RCC 7860 (cell line): ENCODE measurements at places on chromosomes 5 and 9.

DNA sequence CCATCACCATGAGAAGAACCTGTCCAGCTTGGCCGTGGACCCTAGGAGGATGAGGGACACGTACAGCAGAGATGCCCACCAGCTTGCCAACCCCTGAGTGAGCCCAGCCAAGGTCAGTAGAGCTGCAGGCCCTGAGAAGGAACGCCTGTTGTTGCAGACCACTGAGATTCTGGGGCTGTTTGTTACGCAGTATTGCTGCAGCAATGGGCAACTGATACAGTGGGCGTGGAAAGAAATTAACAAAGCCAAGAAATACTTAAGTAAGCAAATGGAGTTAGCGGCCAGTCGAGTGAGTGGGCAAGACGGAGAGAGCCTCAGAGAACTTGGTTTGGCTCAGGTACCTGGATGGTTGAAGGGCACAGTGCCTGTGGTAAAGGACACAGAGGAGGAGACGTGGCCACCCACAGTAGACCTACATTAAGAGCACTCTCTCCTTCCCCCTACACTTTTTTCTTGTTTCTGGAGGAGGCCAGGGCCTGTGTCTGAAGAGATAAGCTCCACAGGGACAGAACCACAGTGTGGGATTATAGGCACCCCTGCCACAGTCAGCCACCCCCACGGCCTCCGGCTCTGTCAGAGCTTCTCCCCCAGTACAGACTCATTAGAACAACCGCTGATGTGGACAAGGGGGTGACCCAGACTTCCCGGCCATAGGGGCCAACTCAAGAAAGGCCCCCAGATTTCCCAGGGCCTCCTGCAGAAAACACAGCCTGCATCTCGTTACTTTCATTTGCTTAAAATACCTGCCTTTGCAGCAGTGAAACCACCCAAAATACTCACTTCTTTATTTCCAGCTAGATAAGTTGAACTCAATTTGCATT is 40.1 kb upstream of the GRHPR start:
- no peak for DNase-seq

GRCh38 chr9:16417161-16417560 is 453.3 kb downstream of the BNC2 start:
- no peak for DNase-seq

DNA sequence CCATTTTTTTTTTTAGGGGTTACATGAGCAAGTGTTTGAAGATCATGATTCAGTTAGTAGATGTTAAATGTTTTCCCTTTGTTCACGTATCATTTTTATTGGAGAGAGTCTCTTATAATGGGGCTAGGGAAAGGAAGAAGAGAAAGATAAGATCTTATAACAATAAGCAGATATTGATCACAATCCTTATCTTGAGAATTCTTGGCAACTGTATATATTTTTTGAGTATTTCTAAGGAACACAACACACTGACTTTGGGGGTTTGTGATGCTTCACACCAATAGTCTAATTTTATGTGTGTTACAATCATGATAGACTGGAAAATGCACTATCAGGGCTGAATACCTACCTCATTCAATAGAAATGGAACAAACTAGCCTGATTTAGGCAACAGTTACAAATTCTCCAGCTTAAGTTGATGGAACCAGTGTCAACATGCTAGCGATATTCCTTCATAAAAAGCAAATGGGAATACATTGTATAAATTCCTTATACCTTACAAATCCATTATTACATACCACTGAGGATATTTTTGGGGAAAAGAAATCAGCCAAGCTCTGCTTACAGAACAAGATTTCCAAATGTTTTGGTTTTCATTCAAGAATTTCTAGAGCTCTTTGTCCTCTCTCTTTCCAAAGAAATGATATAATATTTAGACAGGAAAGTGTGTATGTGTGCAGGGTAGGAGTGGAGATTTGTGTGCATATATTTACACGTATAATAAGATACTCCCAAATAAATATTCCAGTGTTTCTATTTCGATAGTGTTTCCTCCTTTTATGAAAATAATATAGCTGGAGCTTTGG is 41.5 kb downstream of the SVEP1 start:
- DNase-seq = no peak

- no peak for DNase-seq
Measured at GRCh38 chr9:99419070-99419469, 197.0 kb downstream of the SEC61B start.

GRCh38 chr5:100600298-100600994 is 65.3 kb downstream of the FAM174A start:
- DNase-seq = no peak

- DNase-seq = no peak
Measured at GRCh38 chr9:114046875-114047274, 31.2 kb downstream of the AMBP start.

DNA sequence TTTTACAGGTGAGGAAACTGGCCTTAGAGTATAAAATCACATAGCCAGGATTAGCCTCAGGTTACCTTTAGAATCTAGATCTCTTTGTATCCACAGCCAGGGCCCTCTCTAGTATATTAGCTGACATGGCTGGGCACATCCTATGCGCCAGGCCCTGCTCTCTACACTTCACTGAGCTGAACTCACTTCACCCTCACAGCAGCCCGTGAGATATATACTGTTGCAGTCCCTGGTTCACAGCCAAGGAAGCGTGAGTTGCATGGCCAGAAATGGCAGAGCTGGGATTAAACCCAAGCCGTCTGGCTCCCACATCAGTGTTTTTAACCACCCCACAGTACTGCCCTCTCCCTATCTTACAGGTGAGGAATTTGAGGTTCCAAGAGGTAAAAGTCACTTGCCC is 58.4 kb downstream of the DAB2IP start:
- DNase-seq = no peak

DNA sequence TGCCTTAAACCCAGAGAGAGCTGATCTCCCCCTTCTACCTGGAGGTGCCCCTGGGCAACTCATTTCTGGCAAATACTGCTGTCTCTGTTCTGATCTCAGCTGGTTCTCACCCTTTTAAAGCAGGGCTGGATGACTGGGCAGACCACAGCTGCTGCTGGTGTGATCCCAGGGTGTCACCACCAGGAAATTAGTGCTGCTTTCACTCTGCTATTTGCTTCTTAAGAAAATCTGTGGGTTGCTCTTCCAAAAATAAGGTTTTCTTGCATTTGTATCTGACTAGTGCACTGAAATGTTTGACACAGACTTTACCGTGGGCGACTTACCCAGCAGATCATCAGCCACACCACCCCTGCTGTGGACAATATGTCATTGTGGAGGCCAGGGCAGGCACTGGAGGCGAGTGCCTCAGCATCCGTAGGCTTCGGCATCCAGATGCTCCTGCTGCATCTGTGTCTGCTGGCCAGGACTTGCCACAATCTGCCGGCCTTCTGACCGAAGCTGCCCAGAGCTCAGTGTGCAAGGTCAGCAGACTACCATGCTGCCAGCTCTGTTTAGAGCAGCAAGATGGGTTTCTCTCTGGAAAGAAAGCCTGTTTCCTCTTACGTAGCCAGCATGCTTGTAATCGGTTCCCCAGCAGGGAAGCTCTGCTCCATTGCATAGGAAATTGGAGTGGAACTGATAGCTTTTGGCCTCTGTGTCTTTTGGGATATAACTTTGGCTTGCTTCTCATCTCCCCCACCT is 13.6 kb downstream of the ARHGAP26 start:
- DNase-seq = no peak

DNA sequence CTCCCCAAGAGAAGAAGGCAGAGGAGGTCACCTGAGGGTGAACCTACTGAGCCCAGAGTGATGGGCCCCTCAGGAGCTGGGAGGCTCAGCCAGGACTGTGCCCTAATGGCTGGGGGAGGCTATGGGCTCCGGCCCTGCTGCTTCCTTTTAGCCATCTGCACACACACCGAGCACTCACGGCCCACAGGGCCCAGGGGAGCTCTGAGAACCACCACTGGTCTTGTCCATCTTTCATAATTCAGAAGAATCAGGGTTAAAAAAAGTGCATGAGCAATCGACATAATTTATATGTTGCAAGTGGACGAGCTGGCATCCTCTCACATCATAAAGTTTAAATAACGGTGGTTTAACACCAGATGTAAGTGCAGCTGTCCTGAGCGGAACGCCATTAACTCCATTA is 162.1 kb downstream of the FSTL4 start:
- DNase-seq = no peak

DNA sequence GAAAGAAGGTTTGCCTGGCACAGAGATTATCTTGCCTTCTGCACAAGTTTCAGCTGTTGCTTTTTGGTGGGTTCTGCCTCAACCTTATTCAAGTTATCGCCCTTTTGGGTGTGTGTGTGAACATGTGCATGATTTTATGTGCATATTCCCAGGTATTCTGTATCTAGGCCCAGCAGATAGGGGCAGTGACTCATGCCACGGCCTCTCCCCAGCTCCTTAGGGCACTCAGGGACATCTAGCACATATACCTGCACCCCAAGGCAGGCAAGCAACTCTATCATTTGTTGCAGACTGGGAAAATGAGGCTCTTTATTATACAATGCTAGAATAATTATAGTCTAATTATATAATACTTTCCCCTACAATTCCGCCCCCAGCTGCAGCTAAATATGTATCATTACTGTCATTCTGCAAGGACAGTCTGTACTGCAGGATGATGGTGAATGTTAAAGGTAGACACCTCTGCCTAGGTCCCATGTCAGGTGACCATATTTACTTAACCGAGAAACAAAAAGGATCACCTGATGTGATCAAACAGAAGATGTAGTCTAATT is 128.9 kb downstream of the PDE8B start:
- DNase-seq = no peak

DNA sequence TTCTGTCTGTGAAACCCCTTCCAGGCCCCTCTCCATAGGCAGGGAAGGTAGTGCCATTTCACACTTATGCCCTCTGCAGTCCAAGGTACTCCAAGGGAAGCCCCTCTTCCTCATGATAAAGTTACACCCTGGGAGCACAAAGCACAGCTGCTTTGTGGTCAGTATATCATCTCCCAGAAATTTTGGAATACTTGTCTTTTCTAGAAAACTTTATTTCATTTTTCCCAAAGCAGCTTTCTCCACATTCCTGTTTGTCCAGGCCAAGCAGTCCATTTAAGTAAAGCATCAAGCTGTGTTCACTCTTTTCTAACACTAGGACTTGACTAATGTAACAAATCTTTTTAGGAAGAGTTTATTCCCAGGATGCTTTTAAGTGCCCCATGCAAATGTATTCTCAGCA is 371.8 kb upstream of the RGMB start:
- no peak for DNase-seq

DNA sequence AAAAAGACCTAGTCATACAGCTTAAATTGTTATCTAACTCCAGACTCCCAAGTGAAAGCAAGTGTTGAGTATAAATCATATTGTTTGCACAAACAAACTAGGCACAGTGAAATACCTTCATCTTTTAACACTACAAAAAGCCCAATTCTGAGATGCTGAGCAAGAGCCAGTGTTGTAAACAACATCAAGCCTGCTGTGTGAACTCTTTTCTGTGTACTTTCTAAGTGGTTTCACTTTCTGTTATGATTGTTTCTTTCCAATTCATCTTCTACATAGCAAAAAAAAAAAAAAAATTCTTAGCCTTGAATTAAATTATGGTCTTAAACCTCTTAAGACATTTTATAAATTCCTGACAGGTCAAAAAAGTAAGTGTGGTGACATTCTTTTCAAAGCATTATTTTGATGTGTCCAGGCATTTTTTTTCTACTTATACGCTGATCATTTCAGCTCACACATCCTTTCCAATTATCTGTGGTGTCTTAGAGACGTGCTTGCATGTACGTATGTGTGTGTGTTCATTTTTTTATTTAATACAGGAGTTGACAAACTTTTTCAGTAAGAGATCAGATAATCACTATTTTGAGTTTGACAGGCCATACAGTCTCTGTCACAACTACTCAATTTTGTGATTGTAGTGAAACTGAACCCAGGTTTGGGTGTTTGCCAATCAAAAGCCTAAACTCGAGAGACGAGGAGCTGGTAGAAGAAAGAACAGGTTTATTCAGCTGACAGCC is 556.1 kb downstream of the CDH9 start:
- no peak for DNase-seq

GRCh38 chr5:32805971-32806638 is 95.0 kb downstream of the NPR3 start:
- peak; percentile 50 for DNase-seq

GRCh38 chr5:159336586-159336985 is 6.3 kb upstream of the IL12B start:
- no peak for DNase-seq

DNA sequence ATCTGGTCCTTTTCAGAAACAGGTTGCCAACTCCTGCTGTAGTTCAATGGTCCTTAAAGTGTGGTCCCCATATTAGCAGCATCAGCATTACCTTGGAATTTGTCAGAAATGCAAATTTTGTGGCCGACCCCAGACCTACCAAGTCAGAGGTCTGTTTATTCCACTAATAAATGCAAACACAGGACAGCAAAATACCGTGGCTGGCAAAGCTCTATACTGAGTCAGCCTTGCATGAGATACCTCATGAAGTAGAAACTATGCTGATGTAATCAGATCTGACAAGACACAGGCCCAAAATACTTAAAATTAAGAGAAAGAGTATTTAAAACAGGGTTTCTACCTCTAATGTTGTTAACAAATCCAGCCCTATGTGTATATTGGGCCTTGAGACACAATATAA is 3.0 kb downstream of the GOLM1 start:
- peak; percentile 33 for DNase-seq

DNA sequence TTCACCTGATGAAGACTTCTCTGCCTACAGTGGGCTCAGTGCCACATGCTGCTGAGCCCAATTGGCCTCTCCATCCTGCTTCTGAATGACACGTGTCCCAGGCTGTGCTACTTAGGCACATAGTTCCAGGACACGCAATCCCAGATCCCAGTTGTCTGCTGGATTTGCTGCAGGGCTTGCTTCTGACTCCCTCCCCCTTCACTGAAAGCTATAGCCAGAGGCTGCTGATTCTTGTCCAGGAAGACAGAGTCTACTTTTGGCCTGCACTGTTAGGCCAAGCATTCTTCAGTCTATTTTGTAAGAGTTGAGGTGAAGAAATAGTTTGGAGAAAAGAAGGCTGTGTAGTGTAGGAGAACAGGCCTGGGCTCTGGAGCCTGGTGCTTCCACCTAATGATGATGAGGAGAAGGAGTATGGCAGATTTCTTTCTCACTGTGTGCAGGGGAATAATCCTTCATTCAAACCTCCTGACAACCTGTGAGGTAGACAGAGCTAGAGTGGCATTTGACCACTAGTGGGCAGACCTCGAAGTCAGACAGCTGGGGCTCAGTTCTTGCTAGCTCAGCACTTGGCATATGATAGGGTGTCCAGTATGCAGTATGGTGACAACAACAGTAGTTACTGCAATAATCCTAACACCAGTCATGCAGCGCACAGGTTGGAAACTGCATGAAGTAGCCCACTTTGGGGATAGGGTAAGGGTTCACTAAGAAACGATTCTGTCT is 19.5 kb upstream of the ASPN start:
- DNase-seq = no peak

GRCh38 chr9:15642369-15642962 is 89.6 kb downstream of the CCDC171 start:
- no peak for DNase-seq

DNA sequence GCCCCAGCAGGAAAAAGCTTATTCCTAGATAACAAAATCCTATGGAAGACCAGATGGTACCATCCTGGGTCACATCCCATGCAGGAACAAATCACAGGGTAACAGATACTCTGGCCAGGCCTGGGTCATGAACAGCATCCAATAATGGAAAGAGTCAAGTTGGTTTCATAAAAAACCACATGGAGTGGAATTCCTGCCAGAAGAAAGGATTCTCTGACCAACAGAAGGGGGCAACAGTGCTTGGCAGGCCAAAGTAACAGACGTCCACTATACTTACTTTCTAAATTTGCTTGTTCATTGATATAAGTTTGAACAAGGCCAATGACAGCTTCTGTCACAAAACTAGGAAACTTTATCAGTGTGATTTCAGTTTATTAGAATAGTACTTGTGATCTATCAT is 273.5 kb downstream of the ARRDC3 start:
- DNase-seq = no peak
